ENCODE measurements at places on chromosomes 7 and 10. TPM values are rescaled to one million over a fixed set of nuclear protein-coding genes. Genes with fewer than 3 reads are reported as not detected.

The FRMD4A gene
- 24.4 TPM for total RNA-seq

The NOC3L gene
- total RNA-seq, result 16.7 TPM

The ADO gene
- 22.8 TPM for total RNA-seq

The OR2A42 gene
- not detected for total RNA-seq

GRCh38 chr7:18405726-18406125, 89.8 kb upstream of the HDAC9 start:
- no peak for DNase-seq

GRCh38 chr7:134548877-134549276, at the start of gene AKR1B15:
Gene AKR1B15 (plus strand): TSS chr7:134549110. CDS start chr7:134564620, 15,510 bp downstream.
- DNase-seq, result no peak

Measured in epithelial cell of proximal tubule (primary cell).